Right forelimb (tissue), 1 donor: ENCODE measurements at places on chromosomes 1 and 21.

DNA sequence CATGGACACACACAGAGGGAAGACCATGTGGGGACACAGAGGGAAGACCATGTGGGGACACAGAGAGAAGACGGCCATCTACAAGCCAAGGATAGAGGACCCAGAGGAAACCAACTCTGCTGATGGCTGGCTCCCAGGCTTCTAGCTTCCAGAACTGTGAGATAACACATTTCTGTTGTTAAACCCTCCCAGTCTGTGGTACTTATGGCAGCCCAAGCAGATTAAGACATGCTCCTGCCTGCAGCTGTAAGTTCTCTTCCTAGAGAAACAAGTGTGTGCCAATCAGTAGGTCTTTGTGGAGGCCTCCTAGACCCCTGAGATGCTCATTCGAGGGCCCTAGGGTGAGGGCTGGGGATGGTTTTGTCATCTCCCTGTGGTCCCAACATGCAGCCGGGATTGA lies 2.7 kb downstream of the AGT start:
- no peak for DNase-seq

DNA sequence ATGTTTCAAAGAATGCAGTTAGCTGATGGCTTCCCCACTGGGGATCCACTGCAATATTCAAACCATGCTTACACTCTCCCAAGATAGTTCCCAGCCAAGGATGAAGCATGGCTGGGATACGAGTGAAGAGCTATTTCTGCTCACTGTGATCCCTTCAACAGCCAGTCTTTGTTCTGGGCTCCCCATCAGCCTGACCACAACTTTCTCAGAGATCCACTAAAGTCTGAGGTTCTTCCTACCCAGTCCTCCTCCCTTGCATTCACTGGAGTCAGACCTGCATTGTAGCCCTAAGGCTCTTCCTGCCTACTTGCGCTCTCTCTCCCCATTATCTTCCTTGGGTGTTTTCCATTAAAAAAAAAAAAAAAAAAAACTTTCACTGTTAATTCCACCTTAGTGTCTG lies 101.4 kb downstream of the TTLL7 start:
- no peak for DNase-seq

- DNase-seq = no peak
These were observed 12.5 kb downstream of the OVAAL start for GRCh38 chr1:180571060-180571831.

GRCh38 chr21:38037416-38037815 lies 121.2 kb upstream of the KCNJ6 start:
- no peak for DNase-seq

- DNase-seq = no peak
These were observed 416 bp upstream of the TNFRSF14 start for GRCh38 chr1:2555634-2556276.

DNA sequence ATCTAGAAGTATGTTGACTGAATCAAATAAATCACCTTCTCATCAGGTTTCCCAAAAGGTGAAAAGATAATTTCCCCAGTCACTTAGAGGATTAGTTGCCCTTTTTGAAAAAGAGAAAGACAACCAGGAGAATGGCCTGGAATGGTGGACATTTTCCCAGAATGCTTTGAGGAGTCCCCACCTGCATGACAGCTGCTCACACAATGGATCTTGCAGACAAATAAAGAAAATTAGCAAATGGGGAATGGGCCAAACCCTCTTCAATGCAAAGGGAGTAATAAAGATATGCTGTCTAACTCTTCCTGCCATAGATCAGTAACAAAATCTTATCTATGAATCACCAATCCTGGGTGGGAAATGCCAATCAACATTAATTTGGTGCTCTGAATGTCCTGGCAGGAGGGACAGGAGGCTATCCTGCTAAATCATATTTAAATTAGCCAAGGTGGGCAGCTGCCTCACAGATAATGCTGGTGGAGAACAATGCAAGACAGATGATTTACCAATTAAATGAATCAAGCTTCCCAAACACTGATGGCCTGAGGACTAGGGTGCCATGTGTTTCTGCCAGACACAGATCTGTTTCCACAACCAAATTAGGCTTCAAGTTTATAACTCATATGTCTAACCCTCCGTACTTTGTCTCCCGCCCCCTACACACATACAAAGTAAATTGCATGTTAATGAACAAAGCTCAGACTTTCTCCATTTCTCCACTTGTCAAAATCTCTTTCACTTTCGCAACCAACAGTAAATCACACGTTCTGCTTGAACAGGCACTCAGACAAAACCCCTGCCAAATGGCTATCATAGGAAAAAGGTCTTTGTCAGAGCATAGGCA lies 488.0 kb upstream of the PLXNA2 start:
- no peak for DNase-seq

- no peak for DNase-seq
These were observed 45.8 kb downstream of the SLC25A24 start for GRCh38 chr1:108154314-108154713.

DNA sequence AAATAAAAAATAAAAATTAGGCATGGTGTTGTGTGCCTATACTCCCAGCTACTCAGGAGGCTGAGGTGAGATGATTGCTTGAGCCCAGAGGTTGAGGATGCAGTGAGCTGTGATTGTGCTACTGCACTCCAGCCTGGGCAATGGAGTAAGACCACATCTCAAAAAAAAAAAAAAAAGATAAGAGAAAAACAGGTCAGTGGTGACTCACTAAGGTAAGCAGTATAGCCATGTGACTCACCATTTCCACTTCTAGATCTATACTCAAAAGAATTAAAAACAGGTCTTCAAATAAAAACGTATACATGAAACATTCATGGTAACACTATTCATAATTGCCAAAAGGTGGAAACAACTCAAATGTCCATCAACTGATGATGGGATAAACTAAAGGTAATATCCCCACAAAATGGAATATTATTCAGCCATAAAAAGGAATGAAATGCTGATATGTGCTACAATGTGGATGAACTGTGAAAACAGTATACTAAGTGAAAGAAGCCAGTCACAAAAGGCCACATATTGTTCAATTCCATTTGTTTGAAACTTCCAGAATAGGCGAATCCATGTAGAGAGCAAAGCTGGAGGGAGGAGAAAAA lies 75.1 kb downstream of the ZNF281 start:
- DNase-seq = no peak

DNA sequence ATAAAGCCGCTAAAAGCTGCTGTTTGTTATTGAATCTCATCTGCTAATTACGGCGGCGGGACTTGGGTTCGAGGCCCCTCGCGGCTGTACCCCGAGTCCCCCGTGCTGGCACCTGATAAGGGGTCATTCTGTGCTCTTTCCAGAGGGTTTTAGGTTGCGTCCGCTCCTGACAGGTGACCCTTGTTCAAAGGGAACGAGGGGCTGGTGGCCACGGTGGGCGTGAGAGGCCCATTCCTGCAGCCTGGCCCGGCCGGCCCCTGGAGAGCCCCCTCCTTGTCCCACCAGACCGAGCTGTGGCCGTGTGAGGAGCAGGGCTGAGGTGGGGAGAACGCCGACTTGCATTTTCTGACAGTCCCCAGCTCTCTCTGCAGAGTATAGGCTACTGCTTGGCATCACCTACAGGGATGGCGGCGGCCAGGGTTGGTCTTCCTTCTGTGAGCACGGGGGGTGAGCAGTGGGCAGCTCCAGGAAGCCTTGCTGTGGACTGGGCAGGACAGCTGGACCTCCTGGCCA lies 12.2 kb downstream of the PRDM16 start:
- DNase-seq = no peak

GRCh38 chr1:81351864-81352263 lies 448.9 kb upstream of the ADGRL2 start:
- DNase-seq = no peak

- no peak for DNase-seq
These were observed 169.6 kb downstream of the TGFB2 start for GRCh38 chr1:218514689-218515088.
